ENCODE measurements at places on chromosomes 2 and 18. TPM values are rescaled to one million over a fixed set of nuclear protein-coding genes. Genes with fewer than 3 reads are reported as not detected.

- DNase-seq: no peak
Measured at GRCh38 chr18:31610286-31611205, 18.9 kb downstream of the TTR start.

GRCh38 chr2:33681364-33681757 is 82.3 kb upstream of the FAM98A start:
- no peak for DNase-seq

DNA sequence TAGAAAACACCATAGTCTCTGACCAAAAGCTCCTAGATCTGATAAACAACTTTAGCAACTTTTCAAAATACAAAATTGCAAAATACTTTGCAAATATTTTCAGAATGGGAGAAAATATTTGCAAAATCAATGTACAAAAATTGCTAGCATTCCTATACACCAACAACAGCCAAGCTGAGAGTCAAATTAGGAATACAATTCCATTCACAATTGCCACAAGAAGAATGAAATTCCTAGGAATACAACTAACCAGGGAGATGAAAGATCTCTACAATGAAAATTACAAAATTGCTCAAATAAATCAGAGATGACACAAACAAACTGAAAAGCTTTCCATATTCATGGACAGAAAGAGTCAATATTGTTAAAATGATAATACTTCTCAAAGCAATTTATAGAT is 327.0 kb upstream of the ZC3H15 start:
- no peak for DNase-seq

DNA sequence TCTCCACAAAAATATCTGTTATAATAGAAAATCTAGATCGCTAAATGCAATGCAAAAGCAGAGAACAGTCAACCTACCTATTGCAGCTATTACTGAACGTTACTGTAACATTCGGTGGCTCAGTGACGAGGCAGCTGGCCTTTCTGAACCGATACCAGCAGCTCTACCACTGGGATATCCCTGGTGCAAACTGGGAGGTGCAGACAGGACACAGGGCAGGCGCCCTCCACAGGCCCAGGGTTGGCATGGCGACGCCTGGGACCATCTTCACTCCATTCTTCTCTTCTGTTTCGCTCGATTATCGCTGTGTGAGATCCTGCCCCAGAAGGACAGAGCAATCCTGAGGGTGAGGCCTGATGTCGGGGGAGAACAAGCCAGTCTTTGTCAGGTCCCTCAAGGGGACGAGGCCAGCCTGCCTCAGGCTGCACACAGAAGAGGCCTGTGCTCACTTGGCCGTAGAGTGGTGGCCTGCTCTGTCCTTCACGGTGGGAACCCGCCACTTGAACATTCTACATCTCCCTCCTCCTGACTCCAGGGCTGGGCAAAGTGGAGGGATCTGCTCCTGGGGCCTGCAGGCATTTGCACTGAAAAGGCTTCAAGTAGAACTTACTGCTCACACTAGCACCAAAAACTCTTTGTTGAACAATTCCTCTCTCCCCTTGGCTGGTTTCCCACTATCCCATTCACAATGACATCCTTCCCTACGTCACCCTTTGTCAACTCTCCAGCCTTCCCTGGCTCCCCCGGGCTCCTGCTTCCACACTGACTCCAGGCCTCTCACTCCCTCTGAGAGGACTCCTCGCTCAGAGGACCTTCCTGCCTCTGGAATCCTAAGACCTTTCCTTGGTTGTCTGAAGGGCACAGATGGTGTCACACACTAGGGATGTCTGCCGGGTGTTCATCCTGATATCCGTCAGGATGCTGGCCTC is 49.7 kb downstream of the CYRIA start:
- DNase-seq: no peak

- DNase-seq: no peak
Measured at GRCh38 chr2:216903470-216903869, 43.6 kb upstream of the TNP1 start.

- DNase-seq: no peak
Measured at GRCh38 chr2:16680304-16680703, 14.7 kb upstream of the CYRIA start.

AQP12A gene
- not detected for total RNA-seq

ITGA4 gene
- 33.6 TPM for total RNA-seq

TMEM163 gene
- not detected for total RNA-seq

DCC gene
- not detected for total RNA-seq

CMPK2 gene
- total RNA-seq: 8.7 TPM
